ENCODE measurements at places on chromosomes 12 and 14.

GRCh38 chr12:12282761-12283425, 16.0 kb upstream of the LRP6 start:
- DNase-seq: no peak

- DNase-seq: no peak
These were observed 216.7 kb downstream of the ACSS3 start for GRCh38 chr12:81294325-81295190.

DNA sequence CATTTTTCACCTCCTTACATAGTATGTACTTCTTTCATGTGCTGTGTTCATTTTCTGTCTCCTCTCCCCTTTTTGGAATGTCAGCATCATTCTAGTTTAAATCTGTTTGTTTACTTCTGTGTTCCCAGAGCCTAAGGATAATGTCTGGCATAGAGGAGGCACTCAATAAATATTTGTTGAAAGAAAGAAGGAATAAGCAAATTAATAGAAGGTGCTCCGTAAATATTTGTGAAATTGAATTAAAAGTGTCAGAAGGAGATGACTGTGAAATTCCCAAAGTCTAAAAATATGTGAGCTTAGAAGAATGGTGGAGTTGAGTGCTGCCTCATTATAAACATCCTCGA, 3.3 kb upstream of the CDKN1B start:
- no peak for DNase-seq

GRCh38 chr14:45242706-45243105, 10.3 kb downstream of the MIS18BP1 start:
- DNase-seq: no peak

DNA sequence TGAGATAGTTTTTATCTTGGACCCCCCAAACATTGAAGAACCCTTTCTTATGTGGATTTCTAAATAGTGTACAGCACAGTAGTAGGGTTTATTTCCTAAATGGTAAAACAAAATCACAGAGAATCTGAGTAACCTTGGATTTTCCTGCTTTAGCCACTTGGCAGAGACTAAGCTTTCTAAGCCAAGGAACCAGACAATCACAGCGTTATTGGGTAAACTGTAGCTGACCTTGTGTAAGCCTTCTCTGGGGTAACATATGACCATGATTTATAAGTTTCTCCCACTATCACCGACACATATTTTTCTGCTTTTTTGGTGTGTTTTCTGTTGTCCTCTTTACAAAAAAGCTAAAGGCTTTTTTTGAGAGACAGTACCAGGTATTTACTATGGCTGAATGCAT, 136.3 kb upstream of the PZP start:
- DNase-seq: no peak

GRCh38 chr14:53857625-53858344, 98.8 kb downstream of the BMP4 start:
- DNase-seq: no peak

GRCh38 chr14:58463147-58463546, 35.6 kb downstream of the KIAA0586 start:
- DNase-seq: no peak

DNA sequence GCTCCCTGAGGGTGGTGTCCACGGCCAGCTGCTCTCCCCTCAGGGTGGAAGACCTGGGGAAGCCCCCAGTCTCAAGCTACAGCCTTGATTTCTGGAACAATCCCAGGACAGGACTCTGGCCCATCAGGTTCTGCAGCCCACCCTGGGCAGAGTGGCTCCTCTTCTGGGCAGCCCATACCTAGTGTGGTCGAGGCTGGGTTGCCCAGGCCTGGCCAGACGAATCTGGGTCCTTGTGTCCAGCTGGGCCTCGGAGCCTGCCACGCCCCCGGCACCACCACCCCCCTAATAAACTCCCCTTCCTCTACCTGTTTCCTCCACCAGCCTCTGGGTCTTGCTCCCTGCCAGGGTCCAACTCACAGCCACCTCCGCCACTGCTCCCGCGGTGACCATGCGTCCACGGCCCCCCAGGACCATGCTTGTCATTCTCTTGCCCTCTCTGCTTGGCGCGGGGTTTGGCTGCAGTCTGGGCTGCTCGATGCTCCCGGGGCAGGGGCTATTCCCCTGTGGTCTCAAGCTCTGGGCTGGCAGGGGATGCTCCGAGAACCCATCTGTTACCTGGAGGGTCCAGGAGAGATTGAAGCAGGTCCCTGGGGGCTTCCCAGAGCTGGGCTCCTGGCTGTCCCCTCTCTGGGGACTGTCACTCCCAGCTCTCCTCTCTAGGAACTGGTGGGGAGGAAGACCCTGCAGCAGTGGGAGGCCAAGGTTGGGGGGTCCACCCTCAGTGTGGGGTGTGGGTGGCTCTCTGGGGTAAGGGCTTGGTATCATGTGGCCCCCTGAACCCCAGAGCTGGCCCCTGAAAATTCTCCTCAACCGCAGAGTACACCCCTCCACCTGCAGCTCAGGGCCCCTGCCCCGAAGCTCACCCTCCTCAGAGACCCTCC, 8.7 kb upstream of the GPR132 start:
- DNase-seq: no peak

DNA sequence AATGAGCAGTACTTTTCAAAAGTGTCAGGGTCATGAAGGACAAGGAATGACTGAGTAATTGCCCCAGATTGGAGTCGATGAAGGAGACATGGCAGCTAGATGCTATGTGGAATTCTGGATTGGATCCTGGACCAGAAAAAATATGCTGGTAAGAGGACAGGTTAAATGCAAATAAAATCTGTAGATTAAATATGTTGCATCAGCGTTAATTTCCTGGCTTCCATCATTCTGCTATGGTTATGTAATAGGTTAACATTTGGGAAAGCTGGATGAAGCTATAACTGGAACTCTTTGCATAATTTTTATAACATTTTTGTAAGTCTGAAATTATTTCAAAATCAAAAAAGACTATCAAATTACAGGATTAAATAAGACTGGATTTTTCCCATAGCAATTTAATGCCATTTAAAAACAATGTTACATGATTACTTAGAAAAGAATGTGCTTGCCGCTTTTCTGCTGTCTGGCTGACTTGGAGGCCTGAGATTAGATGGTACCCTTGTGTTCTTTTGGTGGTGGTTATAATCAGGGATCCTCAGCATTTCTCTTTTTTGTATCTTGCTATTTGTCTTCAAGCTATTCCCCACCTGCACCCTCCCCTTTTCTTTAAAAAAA, 65.1 kb downstream of the FBXW8 start:
- DNase-seq: no peak

GRCh38 chr12:115194448-115194847, 510.5 kb upstream of the TBX3 start:
- DNase-seq: no peak

DNA sequence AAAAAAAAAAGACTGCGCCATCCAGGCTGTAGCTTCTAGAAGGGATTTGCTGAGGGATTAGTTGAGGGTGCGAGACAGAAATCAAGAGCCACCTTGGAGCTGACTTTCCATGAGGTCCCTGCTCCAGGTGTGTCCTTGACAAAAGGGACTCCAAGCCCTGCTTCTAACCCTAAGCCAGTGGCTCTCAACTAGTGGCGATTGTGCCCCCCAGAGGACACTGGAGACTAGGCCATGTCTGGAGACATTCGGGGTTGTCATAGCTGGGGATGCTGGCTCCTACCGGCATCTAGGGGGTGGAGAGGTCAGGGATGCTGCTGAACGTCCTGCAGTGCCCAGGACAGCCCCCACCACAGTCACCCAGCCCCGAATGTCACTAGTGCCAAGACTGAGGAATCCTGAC, 40.6 kb downstream of the SPRING1 start:
- no peak for DNase-seq

- DNase-seq: no peak
These were observed 1.1 kb upstream of the LRP1 start for GRCh38 chr12:57127101-57127725.

- DNase-seq: no peak
These were observed 362.3 kb upstream of the NOVA1 start for GRCh38 chr14:26959972-26960660.

GRCh38 chr12:105301696-105302095, 28.8 kb upstream of the C12orf75 start:
- no peak for DNase-seq

GRCh38 chr12:12495536-12495935, 67.1 kb downstream of the DUSP16 start:
- DNase-seq: no peak

DNA sequence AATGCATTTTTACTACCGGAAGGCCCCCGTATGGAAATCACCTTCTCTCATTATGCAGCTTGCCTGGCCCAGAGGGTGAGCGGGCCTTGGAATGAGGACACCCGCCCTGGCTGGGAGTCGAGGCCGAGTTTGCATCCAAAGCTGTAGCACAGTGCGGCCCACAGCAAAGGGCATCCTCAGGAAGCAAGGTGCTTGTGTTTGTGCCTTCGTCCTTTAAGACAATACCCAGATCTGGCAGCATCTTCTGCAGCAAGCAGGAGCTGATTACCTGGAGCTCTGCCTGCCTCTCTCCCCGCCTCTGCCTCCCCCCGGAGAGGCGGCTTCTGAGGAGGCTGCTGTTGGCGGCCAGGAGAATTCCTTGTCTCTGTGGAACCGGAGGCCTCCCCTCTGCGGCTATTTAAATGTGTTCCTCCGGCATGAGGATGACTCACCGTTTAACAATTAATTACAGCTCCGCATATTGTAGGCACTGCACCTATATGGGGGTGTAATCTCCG, 145.3 kb downstream of the CACNA1C start:
- no peak for DNase-seq

- no peak for DNase-seq
These were observed 74.6 kb upstream of the BCL11B start for GRCh38 chr14:99346470-99347080.

GRCh38 chr12:130266751-130267150, 70.9 kb upstream of the PIWIL1 start:
- DNase-seq: no peak

GRCh38 chr14:25488961-25489360, 439.0 kb upstream of the STXBP6 start:
- DNase-seq: no peak

Measured in stimulated activated CD8-positive, alpha-beta memory T cell treated with anti-CD3 and anti-CD28 coated beads, Interleukin-15, amount 100 ng/mL, for 24 hours (primary cell).